ENCODE measurements at places on chromosomes 6 and 20. TPM values are rescaled to one million over a fixed set of nuclear protein-coding genes. Genes with fewer than 3 reads are reported as not detected.

Gene PRRT1
- 0.48 TPM for total RNA-seq

Gene CALHM6
- total RNA-seq = 2.3 TPM

Gene RNF144B
- total RNA-seq = 24.3 TPM

Gene FAM217A
- total RNA-seq = not detected

Gene PLA2G7
- total RNA-seq = 0.98 TPM

Gene HLA-F
- 93.7 TPM for total RNA-seq

Gene CTSZ
- total RNA-seq = 238 TPM

Gene ZNF831
- total RNA-seq = 0.48 TPM

GRCh38 chr6:112289038-112289566 lies 34.7 kb upstream of the LAMA4 start:
- H3K4me1 ChIP-seq = no peaks in the 10 kb centered on the region
- peak overlapping the region; percentile 5 for H3K27ac ChIP-seq
- no peak overlapping the region for H3K4me3 ChIP-seq
- H3K27me3 ChIP-seq = no peaks in the 10 kb centered on the region

GRCh38 chr20:23132293-23132929 lies 46.3 kb upstream of the CD93 start:
- no peaks in the 10 kb centered on the region for H3K27me3 ChIP-seq
- no peaks in the 10 kb centered on the region for H3K4me1 ChIP-seq
- no peaks in the 10 kb centered on the region for H3K36me3 ChIP-seq

GRCh38 chr20:23870461-23870860 lies 9.1 kb downstream of the CST5 start:
- no peak overlapping the region for H3K27ac ChIP-seq
- no peaks in the 10 kb centered on the region for H3K36me3 ChIP-seq
- no peak overlapping the region for H3K4me3 ChIP-seq
- no peaks in the 10 kb centered on the region for H3K4me1 ChIP-seq
- no peaks in the 10 kb centered on the region for H3K27me3 ChIP-seq

DNA sequence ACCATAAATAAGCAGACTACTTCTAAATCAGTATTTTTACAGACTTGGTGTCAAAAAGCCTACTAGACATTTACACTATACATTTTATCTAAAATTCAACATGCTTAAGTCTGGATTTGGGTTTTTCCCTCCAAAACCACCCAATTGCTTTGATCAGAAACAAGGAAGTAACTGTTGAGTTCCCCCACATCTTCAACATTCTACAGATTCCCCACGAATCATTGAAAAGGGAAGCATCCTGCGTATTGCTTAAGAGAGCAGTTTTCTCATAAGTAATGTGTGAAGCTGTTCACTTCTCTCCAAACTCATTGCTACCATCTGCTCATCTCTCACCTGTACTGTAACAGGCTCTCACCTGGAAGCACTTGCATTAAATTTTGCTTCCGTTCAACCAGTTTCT lies 36.4 kb upstream of the RNF144B start:
- DNase-seq = no peak
- no peaks in the 10 kb centered on the region for H3K36me3 ChIP-seq
- no peaks in the 10 kb centered on the region for H3K27me3 ChIP-seq

GRCh38 chr20:35823937-35824336 lies 52.1 kb downstream of the PHF20 start:
- no peaks in the 10 kb centered on the region for H3K27me3 ChIP-seq
- H3K27ac ChIP-seq = no peak overlapping the region
- DNase-seq = no peak
- no peaks in the 10 kb centered on the region for H3K36me3 ChIP-seq

GRCh38 chr6:167208819-167209576 lies 51.2 kb upstream of the GPR31 start:
- no peak for DNase-seq
- no peaks in the 10 kb centered on the region for H3K36me3 ChIP-seq
- no peak overlapping the region for H3K27ac ChIP-seq
- H3K4me3 ChIP-seq = no peak overlapping the region
- peaks cover 10% of the 10 kb centered on the region for H3K27me3 ChIP-seq
- no peaks in the 10 kb centered on the region for H3K4me1 ChIP-seq

DNA sequence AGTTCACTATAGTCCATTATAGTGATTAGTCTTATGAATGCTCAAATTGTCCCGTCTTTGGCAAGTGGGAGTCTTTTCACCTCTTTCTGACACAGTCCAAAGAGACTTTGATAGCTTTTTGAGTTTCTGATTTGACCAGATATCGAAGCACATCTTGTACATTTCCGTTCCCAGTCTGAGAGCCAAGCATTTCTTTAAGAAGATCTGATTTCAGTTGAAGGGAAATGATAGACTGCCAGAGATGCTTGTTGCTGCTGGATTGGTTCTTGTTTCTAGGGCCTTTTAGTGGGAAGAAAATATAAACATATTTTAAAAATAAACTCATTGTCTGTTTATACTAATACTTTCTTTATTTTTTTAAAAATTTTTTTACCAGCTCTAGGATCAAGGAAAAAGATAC lies 54.1 kb upstream of the IER3 start:
- H3K4me1 ChIP-seq = no peaks in the 10 kb centered on the region
- no peaks in the 10 kb centered on the region for H3K36me3 ChIP-seq
- DNase-seq = no peak
- no peaks in the 10 kb centered on the region for H3K27me3 ChIP-seq
- H3K27ac ChIP-seq = no peak overlapping the region
- no peak overlapping the region for H3K4me3 ChIP-seq

GRCh38 chr20:54345301-54345724 lies 130.1 kb upstream of the DOK5 start:
- H3K4me1 ChIP-seq = no peaks in the 10 kb centered on the region
- H3K27ac ChIP-seq = no peak overlapping the region
- H3K4me3 ChIP-seq = no peak overlapping the region
- no peak for DNase-seq
- H3K27me3 ChIP-seq = no peaks in the 10 kb centered on the region
- no peaks in the 10 kb centered on the region for H3K36me3 ChIP-seq

- no peaks in the 10 kb centered on the region for H3K36me3 ChIP-seq
- no peak for DNase-seq
- H3K27ac ChIP-seq = no peak overlapping the region
- H3K27me3 ChIP-seq = no peaks in the 10 kb centered on the region
These were observed 445.4 kb downstream of the GJA1 start for GRCh38 chr6:121880831-121881230.

DNA sequence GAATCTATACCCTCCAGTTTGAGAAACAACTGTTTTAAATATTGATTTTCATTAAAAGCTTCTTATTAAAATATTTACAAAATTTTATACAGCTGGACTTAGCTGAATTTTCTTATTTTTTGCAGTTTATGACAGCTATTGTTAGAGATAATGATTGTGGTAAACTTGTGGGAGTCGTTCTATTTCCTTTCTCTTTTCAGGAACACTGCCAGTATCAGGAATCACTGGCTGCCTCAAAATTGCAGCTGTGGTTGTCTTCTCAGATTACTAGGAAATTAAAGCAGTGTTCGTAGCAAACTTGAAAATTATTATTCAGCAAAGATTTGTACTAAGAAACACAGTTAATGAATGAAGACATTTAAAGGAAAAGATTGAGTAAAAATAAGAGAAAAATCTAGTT lies 311.0 kb downstream of the CENPW start:
- no peak for DNase-seq
- H3K36me3 ChIP-seq = no peaks in the 10 kb centered on the region
- H3K4me3 ChIP-seq = no peak overlapping the region
- no peak overlapping the region for H3K27ac ChIP-seq

DNA sequence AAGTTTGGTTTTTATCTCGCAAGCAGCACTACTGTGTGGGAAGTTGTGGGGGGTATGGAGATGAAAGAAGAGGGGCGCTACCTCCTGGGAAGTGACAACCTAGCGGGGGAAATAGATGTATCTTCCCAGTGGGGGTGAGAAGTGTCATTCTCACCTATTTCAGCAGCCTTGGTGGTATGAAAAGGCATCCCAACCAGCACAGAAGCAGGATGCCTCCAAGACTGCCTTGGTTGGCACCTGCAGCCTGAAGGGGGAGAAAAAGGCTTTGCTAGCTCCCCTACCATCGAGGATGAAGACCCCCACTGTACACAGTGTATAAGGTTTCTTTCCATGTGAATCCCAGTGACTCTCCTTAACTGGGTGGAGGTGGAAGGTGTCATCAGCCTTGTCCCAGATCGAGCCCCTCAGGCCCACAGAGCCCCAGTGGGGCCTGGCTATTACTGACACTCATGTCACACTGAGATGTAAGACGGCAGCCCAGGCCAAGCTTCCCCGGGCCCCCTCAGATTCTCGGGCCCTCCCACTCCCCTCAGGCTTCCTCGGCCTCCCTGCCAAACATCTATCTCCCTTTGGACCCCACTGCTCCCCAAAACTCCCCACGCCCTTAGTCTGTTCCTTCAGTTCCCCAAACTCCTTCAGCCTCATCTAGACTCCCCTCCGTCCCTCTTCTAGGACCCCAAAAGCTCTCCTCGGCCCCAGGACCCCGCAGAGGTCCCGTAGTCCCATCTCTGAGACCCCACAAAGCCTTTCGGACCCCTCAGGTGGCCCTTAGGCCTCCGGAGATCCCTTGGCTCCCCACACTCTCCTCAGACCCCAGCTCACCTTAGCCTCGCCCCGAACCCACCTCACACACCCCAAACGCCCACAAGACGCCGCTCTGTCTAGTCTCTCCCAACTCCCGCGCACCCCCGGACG lies 688 bp downstream of the COMMD7 start:
- peak overlapping the region; percentile 79 for H3K4me3 ChIP-seq
- DNase-seq = no peak
- no peaks in the 10 kb centered on the region for H3K4me1 ChIP-seq
- H3K36me3 ChIP-seq = no peaks in the 10 kb centered on the region
- H3K27ac ChIP-seq = peak overlapping the region; percentile 92
- no peaks in the 10 kb centered on the region for H3K27me3 ChIP-seq

DNA sequence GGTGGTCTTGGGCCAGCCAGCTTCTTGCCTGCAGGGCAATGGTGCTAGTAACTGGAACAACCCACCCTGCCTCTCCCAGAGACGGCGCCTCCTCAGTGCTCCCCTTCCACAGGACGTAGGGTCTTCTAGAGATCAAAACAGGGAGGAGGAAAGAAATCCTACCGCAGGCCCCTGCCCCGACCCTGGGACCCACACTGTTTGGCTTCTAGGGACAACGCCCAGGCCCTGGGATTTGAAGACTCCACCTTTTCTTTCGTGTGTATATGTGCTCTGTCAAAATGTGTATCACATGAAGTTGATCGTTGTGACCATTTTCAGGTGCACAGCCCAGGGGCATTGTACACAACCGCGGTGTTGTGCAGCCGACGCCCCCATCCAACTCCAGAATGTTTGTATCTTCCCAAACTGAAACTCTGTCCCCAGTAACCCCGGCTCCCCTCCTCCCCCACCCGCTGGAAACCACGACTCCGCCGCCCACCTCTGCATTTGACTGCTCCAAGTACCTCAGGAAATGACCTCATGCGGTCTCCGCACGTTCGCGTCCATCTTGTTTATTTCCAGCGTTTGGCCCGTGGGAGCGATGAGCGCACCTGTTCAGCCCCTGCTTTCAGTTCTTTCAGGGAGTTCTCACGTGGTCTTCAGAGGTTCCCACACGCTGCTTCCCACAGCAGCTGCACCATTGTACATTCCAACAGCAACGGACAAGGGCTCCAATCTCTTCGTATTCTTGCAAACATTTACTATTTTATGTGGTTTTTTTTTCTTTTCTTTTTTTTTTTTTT lies 3.4 kb upstream of the BHLHE23 start:
- H3K27me3 ChIP-seq = peaks cover 23% of the 10 kb centered on the region
- H3K27ac ChIP-seq = no peak overlapping the region
- no peaks in the 10 kb centered on the region for H3K36me3 ChIP-seq
- H3K4me3 ChIP-seq = no peak overlapping the region
- peak; percentile 39 for DNase-seq

DNA sequence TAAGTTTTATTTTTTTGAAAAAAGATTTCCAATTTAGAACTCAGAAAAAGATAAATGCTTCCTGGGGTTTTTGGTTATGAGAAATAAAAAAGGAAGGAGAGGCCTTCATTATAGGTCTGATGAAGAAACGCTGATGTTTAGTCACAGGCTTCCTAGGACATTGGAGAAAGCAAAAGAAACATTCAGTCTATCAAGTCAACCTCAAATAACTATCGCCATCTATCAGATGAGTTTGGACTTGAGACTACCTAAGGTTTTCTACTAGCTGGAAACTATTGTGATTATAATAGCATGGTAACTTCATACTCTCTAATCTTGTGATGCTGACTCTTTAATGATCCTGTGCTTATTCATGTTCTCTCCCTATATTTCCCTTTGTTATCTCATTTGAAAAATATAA lies 171.3 kb downstream of the TPBG start:
- H3K4me1 ChIP-seq = no peaks in the 10 kb centered on the region
- DNase-seq = no peak
- H3K27ac ChIP-seq = no peak overlapping the region
- H3K4me3 ChIP-seq = no peak overlapping the region

DNA sequence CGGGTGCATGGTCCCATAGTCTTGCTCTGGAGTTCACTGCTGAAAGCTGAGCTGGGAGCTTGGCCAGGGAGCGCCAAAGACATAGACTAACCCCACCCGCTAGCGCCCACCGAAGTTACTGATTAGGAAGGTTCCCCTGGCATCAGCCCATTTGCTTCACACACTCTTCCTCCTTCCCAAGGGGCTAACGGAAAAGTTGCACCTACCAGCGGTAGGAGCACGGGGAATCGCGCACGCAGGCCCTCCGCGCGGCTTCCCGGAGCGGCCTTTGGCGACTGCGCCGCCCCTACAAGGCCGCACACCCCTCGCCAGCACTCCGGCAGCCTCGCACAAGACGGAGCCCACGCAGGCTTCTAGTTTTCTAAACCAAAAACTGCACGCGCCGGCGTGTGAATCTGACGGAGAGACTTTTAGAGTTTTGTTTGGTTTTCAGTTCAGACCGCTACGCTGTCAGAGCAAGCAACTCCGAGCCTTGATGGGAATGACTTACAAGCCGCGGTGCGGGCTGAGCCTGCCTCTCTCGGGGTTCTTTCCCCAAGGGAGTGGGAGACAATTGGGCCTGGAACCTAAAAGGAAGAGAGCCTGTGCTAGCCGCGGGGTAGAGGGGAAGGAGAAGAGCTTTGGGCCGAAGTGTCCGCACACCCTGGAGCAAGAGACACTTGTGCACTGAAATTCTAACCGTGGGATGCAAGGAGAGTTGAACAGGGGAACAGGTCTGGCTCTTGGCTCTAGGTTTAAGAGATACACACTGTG lies 891 bp upstream of the POU3F2 start:
- H3K36me3 ChIP-seq = no peaks in the 10 kb centered on the region
- no peak overlapping the region for H3K27ac ChIP-seq
- H3K4me3 ChIP-seq = peak overlapping the region; percentile 44
- H3K4me1 ChIP-seq = peaks cover 21% of the 10 kb centered on the region

- peaks cover 3% of the 10 kb centered on the region for H3K4me1 ChIP-seq
- DNase-seq = peak; percentile 73
- H3K36me3 ChIP-seq = no peaks in the 10 kb centered on the region
- H3K27me3 ChIP-seq = no peaks in the 10 kb centered on the region
- H3K27ac ChIP-seq = peak within 1 kb of the TSS; percentile 77
- peak within 1 kb of the TSS; percentile 58 for H3K4me3 ChIP-seq
These were observed at the start of gene PROCR for GRCh38 chr20:35171753-35172433. Gene PROCR, plus strand, starts transcription at chr20:35172072. Its CDS starts 83 bp downstream, at chr20:35172155.
